ENCODE measurements at places on chromosomes 16 and 17.

GRCh38 chr17:62676952-62677596 is 49.6 kb downstream of the MRC2 start:
- no peak for DNase-seq

- DNase-seq = no peak
Observed at GRCh38 chr17:3035256-3035967, 28.0 kb downstream of the OR1D5 start.

- no peak for DNase-seq
Observed at GRCh38 chr17:55776271-55776670, 25.4 kb downstream of the PCTP start.

GRCh38 chr17:15038656-15039055 is 226.5 kb downstream of the PMP22 start:
- DNase-seq = no peak

- DNase-seq = no peak
Observed at GRCh38 chr17:6675201-6675825, 23.8 kb downstream of the C17orf100 start.

- DNase-seq = no peak
Observed at GRCh38 chr16:10765772-10766171, 22.1 kb downstream of the NUBP1 start.

GRCh38 chr17:75386430-75386829 is 19.0 kb downstream of the GRB2 start:
- no peak for DNase-seq

DNA sequence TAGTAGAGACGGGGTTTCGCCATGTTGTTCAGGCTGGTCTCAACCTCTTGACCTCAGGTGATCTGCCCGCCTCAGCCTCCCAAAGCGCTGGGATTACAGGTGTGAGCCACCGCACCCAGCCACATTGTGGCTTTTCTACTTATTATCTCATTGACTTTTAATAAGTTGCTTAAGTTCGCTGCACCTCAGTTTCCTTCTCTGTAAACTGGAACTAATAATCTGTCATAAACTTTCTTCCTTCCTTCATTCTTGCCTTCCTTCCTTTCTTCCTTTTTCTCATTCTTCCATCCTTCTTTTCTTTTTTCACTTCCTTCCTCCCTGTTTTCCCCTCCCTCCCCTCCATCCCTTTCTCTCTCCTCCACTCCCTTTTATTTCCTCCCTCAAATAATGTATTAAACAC is 192.2 kb downstream of the MAF start:
- DNase-seq = no peak

DNA sequence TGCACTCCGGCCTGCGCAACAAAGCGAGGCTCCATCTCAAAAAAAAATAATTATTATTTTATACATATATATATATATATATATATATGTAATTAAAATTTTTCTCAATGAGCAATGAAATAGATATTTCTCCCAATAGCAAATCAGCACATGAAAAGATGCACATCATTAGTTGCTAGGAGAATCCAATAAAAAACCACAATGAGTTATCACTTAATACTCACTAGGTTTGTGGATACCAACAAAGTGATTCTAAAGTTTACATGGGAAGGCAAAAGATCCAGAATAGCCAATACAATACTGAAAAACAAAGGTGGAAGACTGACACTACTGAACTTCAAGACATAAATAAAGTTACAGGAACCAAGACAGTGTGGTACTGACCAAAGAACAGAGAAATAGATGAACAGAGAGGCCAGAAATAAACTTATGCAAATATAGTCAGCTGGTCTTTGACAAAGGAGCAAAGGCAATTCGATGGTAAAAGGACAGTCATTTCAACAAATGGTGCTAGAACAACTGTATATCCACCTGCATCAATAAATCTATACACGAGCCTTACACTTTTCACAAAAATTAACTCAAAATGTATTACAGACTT is 13.6 kb downstream of the SMG6 start:
- no peak for DNase-seq

- no peak for DNase-seq
Observed at GRCh38 chr16:51565184-51565583, 414.1 kb upstream of the SALL1 start.

- DNase-seq = no peak
Observed at GRCh38 chr16:14565688-14566025, 64.4 kb downstream of the PARN start.

- peak; percentile 94 for DNase-seq
Observed at GRCh38 chr17:72338847-72339790, 218.3 kb downstream of the SOX9 start.

GRCh38 chr17:77212833-77213777 is 72.3 kb downstream of the SEC14L1 start:
- DNase-seq = no peak

DNA sequence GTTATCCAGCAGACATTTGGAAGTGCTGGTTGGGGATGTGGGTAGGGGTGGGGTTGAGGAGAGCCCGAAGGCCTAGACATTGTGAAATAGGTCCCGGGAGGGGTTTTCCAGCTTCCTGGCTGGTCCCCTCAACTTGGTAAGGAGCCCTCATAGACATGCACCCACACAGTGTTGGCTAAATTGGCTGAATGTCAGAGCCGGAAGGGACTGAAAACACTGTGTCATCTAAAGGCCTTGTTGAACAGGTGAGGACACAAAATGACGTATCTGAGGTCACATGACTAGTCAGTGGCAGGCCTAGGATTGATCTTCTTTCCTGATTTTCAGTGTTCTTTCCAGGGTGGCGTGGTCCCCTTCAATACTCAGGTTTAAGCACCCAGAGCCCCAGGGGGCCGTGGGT is 27.6 kb downstream of the ITGB3 start:
- no peak for DNase-seq

DNA sequence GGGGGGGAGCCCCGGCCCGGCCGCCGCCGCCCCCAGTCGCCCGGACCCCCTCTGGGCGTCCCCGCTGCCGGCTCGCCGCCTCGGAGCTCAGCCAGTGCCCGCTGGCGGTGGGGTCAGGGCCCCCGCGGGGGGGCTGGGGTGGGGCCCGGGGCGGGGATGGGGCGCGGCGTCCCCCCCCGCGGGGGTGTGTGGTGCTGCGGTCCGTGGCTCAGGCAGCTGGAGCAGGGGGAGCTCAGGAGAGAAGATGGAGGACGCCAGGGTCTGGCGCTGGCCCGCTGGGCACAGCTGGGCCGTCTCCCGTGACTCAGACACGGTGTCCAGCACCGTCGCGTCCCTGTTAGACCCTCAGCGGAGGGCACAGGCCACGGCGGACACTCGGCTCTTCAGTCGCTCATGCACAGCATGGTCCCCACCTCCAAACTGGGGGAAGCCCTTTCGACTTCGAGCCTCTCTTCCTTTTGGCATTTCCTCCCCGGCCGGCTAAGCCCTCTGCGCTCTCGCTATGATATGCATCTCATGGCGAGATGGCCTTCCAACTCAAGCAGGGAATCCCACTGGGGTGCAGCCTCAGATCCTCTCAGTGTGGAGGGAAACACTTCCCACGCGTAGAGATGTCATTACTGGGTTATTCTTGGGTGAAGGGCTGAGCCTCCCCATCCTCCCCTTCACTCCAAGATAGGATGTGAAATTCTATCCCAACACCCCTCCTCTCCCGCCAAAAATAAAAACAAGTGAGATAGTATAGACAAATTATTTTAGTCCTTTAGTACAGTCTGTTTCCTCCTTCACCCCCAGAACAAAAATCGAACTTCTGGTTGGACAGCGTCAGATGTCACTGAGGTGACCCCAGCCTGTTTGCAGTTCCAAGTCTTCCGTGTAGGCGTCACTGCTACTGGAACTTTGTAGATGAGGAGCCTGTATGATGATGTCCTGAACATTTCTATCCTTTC is 522 bp upstream of the VEZF1 start:
- peak; percentile 60 for DNase-seq

Measured in fibroblast of pulmonary artery (primary cell).